A549 treated with dexamethasone at 1 μM for 4 hours (cell line): ENCODE measurements at places on chromosomes 6 and 20. TPM values are rescaled to one million over a fixed set of nuclear protein-coding genes. Genes with fewer than 3 reads are reported as not detected.

Gene RBM39
- 188 to 216 TPM (median 200 TPM) in 5 replicates for total RNA-seq

Gene APOBEC2
- not detected in 5 replicates for total RNA-seq

Gene C6orf118
- total RNA-seq: 0.14 to 0.41 TPM (median 0.21 TPM) in 5 replicates

Gene TAB2
- total RNA-seq: 27.0 to 33.9 TPM (median 31.7 TPM) in 5 replicates

Gene CD40
- total RNA-seq: 3.5 to 3.8 TPM (median 3.6 TPM) in 5 replicates

Gene SAPCD1
- total RNA-seq: 2.1 to 3.7 TPM (median 3.5 TPM) in 5 replicates

Gene DACT2
- total RNA-seq: 0.06 to 0.08 TPM (median 0.06 TPM) in 4 of 5 replicates, not detected in the other

Gene ISM1
- total RNA-seq: 0.16 to 0.24 TPM (median 0.18 TPM) in 5 replicates

Gene GGTLC1
- not detected in 5 replicates for total RNA-seq

Gene OXT
- not detected in 5 replicates for total RNA-seq

Gene ADGRF5
- 0.01 TPM in 1 of 5 replicates, not detected in the others for total RNA-seq
